ENCODE measurements at places on chromosomes 1 and 21.

GRCh38 chr1:79151006-79151796 lies 144.7 kb upstream of the ADGRL4 start:
- DNase-seq: no peak

DNA sequence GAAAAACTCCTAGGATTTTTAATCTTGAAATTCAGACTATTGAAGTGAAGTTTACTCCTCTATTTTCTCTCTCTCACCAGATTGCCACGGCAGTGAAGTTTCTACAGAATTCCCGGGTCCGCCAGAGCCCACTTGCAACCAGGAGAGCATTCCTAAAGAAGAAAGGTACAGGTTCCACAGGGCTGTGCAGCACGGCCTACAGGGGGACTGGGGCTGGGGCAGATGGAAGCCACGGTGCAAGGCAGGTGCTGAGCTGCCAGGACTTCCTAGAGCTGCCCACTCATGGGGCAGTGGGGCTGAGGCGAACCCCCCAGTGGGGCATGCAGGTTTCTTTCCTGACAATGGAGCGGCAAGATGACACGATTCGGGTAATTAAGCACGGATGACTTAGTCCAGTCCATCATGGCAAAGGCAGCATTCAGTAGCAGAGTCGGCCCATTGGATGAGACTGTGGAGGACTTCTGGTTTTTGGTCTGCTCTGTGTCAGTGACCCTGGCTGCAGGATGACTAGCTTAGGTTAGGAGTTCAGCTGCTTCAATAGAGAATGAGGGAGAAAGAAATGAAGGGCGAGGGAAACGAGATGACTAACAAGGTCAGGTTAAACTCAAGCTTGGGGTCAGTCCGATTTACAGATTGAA lies 61.5 kb downstream of the PEX14 start:
- no peak for DNase-seq

- no peak for DNase-seq
Measured at GRCh38 chr1:108560189-108560873, 431 bp downstream of the EEIG2 start.

DNA sequence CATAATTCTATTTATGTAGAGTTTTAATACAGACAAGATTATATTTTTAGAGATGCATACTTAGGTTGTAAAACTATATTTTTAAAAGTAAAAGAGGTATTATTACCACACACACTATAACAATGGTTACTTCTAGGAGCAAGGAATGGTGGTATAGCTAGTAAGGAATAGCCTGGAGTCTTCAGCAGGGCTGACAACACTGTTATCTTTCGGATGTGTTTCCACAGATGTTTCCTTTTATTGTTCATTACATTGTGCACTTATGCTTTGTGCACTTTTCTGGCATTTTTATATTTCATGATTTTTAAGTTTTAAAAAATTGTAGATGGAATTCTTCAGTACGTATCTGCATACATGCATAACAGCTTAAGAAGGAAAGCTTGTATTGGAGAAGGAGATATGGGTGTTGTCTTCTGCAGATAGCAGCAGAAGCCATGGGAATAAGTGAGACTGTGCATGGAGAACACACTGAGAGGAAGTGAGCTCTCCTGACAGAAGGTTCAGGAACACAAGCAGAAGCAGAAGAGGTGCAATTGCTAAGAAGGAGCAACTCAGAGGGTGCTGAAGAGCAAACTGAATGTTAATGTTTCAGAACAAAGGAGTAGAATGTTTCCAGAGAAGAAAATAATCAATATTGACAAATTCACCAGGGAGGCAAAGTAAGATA lies 91.8 kb downstream of the UCHL5 start:
- DNase-seq: no peak

- DNase-seq: no peak
Measured at GRCh38 chr1:95304803-95305202, 70.8 kb downstream of the RWDD3 start.

GRCh38 chr1:170274131-170274501 lies 128.4 kb downstream of the NTMT2 start:
- DNase-seq: no peak

- DNase-seq: no peak
Measured at GRCh38 chr1:151384584-151384983, 12.1 kb upstream of the SELENBP1 start.

- no peak for DNase-seq
Measured at GRCh38 chr1:42312576-42313212, 22.3 kb downstream of the FOXJ3 start.

DNA sequence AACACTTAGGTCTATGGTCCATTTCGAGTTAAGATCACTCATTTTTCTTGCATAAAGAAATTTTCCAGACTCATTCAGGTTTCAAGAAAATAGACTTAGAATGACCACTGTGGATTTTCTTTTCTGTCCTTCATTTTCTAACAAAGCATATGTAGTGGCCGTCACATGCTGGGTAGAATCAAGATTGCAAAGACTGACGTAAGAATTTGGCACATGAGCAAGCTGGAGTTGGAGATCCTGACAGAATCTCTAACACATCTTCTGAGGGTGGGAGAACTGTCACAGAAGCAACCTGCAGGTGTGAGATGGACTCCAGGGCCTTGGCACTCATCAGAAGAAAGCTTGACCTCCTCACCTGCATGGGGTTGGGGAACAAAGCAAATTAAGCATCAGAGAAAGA lies 28.6 kb downstream of the KIF26B start:
- DNase-seq: no peak

- no peak for DNase-seq
Measured at GRCh38 chr1:61839679-61840078, 97.4 kb downstream of the PATJ start.

DNA sequence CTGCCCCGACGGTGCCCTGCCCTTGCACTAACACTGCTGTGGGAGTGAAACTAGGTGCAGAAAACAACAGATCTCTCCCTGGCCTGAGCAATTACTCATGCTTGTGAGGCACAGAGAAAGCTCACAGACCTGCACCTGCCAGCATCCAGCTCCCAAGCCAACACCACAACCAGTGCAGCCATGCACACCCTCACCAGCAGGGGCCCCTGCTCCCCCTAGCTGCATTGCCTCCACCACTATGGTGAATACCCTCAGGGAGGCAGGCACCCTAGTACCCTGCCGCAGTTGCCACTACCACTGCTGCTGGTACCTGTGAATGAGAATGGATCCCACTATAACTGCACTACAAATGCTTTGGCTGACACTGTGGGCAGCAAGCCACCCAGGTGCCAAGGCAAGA lies 7.1 kb upstream of the DIRAS3 start:
- no peak for DNase-seq

DNA sequence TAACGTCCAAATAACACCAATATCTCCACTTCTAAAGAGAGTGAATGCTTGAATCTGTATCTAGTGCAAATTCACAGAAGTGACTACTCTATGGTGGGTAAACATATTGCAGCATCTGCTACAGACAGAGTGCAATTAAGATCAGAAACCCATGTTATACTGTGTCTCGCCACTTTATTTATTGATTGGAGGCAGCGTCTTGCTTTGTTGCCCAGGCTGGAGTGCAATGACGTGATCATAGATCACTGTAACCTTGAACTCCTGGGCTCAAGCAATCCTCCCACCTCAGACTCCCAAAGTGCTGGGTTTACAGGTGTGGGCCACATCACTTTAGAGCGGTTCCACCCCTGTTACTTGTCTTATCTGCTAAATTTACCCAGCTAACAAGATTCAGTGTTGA lies 57.0 kb downstream of the HLCS start:
- DNase-seq: no peak

- no peak for DNase-seq
Measured at GRCh38 chr1:185427776-185428175, 110.7 kb upstream of the IVNS1ABP start.

- DNase-seq: no peak
Measured at GRCh38 chr1:117368116-117369108, 1.2 kb downstream of the MAN1A2 start.

GRCh38 chr1:109873278-109874175 lies 37.1 kb upstream of the CSF1 start:
- DNase-seq: no peak

GRCh38 chr1:200512191-200512590 lies 102.4 kb upstream of the ZNF281 start:
- no peak for DNase-seq

- no peak for DNase-seq
Measured at GRCh38 chr1:27634177-27634984, 604 bp downstream of the FGR start.

All from Jurkat, Clone E6-1 (cell line).